ENCODE measurements at places on chromosomes 1 and 21. TPM values are rescaled to one million over a fixed set of nuclear protein-coding genes. Genes with fewer than 3 reads are reported as not detected.

DNA sequence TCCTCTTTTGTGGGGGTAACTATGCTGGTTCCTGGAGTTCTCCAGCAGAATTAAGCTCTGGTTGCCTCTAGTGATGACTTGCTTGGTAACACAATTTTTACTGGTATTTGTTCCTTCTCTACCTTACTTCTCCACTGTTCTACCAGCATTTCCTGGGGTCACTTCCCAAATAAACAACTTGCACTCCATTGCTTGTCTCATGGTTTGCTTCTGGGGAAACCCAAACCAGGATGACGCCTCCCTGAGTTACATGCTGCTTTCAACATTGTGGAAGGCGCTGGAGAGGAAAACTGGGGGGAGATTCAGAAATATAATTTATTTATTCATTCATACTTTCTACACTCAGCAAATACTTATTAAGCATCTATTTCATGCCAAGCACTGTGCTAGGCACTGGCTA is 55.3 kb upstream of the AK4 start:
- no peak for ATAC-seq

The IGSF21 gene
- 5.3 TPM for total RNA-seq

DNA sequence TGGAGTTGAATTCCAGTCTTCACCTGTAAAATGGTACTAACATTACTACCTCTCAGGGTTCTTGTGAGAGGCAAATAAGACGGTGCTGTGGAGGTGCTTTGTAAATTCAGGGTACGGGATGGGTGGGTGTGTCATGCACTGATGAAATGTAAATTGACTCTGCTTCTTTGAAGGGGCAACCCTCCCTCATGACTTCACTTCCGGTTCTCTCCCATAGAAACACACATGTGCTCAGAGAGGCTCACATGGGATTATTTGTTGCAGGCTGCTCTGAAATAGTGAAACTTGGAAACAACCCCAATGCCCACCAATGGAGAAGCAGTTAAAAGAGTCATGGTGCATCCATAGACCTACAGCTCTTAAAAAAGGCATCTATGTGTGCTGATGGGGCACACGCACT is 44.9 kb upstream of the SCMH1 start:
- ATAC-seq = peak; percentile 25

The C1orf115 gene
- 5.1 TPM for total RNA-seq

DNA sequence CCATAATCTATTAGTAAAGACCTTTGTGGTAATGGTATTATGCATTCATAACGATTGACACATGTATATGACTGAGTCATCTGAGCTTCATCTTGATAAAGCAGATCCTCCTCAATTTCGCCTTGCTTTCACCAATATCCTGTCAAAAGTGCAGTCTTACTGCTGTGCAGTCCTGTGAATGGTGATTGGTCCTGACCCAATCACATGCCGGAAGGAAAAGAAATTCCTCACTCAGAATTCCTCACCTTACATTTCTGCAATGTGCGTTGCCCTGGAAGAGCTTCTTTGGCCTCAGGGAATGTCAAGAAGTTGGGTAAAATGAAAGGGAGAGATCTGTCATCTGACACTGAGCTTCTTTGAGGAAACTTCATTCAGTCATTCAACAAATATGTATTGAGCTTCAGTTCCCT is 121.0 kb upstream of the TSPAN2 start:
- no peak for ATAC-seq

The PWP2 gene
- 9.2 TPM for total RNA-seq

GRCh38 chr21:44437371-44437695 is 18.0 kb upstream of the LRRC3 start:
- ATAC-seq = no peak

DNA sequence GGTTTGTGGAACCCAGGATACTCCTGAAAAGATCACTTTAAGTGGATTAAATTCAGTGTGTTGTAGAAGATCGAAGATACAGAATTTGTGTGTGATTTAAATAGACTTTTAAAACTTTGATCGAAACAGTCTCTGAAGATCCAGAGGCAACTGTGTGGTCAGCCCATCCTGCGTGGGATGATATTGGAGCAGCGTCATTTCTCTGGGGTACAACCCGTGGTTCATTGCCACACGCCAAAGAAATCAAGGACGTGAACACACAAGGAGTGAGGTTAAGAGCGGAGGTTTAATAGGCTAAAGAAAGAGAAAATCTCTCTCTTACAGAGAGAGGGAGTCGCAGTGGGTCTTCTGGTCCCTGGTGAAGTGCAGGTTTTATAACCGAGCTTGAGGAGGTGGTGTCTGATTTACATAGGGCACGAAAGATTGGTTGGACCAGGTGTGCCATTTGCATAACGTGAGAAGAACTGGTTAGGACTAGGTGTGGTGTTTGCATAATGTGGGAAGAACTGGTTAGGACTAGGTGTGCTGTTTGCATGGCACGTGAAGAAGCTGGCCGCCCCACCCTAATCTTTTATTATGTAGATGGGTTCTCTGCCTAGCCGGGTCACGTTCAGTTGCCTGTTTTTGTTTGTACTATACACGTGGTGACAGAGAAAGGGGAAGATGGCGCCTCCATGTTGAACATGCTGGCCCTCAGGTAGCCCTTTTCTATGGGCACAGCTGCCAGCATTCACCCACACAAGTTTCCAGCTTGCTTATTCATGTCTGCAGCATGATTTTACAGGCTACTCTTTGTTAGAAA is 82.3 kb downstream of the ADSS2 start:
- ATAC-seq = no peak

GRCh38 chr1:211641942-211642341 is 33.5 kb downstream of the NEK2 start:
- no peak for ATAC-seq

Measured in motor neuron (in vitro differentiated cells).